ENCODE measurements at places on chromosomes 6 and 20. TPM values are rescaled to one million over a fixed set of nuclear protein-coding genes. Genes with fewer than 3 reads are reported as not detected.

The CDSN gene
- total RNA-seq: not detected

The SIRPD gene
- not detected for total RNA-seq

The PRKN gene
- 0.89 TPM for total RNA-seq

The NRSN1 gene
- total RNA-seq: not detected

The ZSWIM3 gene
- total RNA-seq: 4.0 TPM

The PLCB1 gene
- 1.7 TPM for total RNA-seq

The SAMD5 gene
- total RNA-seq: 0.50 TPM

The NINL gene
- 6.9 TPM for total RNA-seq

The PLG gene
- not detected for total RNA-seq

Measured in bronchus fibroblast of lung (primary cell).